ENCODE measurements at places on chromosomes 12 and 14.

GRCh38 chr12:26122681-26123481 lies 2.0 kb downstream of the BHLHE41 start:
- DNase-seq, result no peak

DNA sequence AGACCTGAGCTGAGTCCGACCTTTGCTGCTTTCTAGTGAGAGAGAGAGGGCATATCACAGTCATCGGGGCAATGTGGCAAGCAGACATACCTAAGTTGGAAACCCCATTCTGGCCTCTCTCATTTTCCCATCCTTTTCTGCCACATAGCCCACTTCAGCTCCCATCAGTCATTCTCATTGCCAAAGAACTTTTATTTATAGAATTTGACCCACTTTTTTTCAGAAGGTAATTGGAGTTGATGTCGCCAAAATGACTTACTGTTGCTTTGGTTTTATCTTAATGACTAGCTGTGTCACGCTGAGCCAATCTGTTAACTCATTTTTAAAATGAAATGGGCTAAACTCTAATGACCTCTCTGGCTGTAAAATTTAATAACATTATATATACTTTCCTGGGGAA lies 63.9 kb upstream of the RMST start:
- no peak for DNase-seq

- no peak for DNase-seq
Observed at GRCh38 chr14:31071151-31071550, 45.0 kb upstream of the STRN3 start.

DNA sequence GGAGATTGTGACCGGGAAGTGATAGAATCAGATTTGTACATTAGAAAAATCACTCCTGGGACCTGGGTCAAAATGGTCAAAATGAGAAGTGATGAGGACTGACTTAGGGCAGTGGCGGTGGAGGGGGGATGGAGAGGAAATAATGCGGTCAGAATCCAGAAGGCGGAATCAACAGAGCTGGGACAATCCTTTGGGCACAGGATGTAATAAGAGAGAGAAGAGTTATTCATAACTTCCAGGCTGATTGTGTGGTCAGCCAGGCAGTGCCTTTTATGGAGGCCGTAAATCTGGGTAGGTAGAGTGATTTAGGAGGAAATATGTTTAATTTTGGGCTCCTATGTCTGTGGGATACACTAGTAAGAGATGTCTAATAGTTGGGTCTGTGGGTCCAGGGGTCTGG lies 21.6 kb downstream of the FBXL14 start:
- DNase-seq, result no peak

DNA sequence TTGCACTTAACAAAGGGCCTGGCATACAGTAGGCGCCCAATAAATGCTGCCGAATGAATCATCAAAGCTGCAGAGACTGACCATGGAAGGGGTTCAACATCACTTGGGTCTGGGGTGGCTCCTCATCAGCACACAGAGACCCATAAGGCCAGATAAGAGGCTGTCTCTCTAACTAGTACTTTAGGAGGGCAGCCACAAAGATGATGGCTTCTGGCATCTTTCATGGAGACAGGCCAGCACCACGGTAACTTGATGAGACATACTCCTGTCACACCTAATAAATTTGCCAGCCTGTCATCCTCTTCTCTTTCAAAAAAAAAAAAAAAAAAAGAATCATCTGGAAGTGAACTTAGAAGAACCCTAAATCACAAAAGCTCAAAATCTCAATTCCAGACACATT lies 3.4 kb downstream of the PRIMA1 start:
- DNase-seq, result no peak

DNA sequence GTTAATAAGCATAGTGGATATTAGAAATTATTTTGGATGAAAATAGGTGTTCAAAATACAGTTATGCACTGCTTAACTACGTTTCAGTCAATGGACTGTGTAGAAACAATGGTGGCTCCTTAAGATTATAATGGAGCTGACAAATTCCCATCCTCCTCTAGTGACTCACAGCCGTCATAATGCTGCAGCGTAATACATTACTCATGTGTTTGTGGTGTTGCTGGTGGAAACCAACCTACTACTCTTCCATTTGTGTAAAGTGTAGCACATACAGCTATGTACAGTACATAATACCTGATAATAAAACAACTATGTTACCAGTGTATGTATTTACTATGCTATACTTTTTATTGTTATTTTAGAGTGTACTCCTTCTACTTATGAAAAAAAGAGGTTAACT lies 111.2 kb upstream of the TMCC3 start:
- no peak for DNase-seq

- no peak for DNase-seq
Observed at GRCh38 chr12:122835750-122836026, 431 bp downstream of the HIP1R start.

DNA sequence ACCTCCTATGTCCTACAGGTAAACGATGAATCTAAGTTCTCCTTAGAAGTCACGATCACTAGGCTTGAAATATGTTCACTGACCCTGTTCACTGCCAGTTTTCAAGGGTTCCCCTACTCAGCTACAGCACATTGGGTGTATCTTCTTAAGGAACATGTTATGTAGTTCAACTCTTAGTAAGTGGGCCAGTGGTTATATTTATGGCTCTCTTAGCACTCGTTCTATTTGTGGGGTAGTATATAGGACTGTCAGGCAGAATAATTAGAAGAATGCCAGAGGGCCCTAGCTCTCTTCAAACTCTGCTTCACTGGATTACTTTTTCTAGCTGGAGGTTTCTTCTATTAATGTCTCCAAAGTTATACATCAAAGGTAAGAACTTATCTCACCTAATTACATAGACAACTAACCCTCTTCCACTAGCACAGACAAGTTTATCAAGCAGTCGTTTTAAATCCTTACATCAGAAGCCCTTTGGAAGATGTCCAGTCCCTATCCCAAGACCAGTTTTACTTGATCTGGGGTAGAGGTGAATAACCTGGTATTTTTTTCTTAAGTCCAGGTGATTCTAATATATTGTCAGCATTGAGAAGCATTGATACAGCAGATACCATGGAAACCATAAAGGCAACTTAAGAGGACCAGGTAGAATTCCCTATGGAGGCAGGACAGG lies 39.6 kb downstream of the ZFYVE26 start:
- DNase-seq, result no peak

DNA sequence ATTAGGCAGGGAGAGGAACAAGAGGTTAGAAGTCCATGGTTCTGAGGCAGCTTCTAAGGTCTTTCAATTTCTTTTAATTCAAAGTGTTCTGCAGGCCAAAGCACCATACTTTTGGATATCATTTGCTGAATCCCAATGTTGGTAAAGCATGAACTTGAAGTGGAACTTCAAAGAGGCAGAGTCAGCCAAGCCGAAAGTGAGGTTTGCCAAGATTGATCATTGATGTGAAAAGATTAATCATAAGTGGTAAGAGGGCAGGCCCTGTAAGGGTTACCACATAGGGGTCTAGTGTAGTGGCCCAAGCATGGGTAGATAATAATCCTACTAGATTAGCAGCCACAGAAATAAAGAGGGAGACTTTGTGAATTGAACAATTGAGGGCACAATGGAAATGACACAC lies 191.7 kb upstream of the DIO2 start:
- no peak for DNase-seq

- DNase-seq, result no peak
Observed at GRCh38 chr12:52582971-52583456, 9.4 kb upstream of the KRT74 start.

GRCh38 chr14:70013271-70013873 lies 134.2 kb downstream of the SMOC1 start:
- no peak for DNase-seq

GRCh38 chr14:99194136-99194535 lies 77.9 kb downstream of the BCL11B start:
- DNase-seq, result no peak

DNA sequence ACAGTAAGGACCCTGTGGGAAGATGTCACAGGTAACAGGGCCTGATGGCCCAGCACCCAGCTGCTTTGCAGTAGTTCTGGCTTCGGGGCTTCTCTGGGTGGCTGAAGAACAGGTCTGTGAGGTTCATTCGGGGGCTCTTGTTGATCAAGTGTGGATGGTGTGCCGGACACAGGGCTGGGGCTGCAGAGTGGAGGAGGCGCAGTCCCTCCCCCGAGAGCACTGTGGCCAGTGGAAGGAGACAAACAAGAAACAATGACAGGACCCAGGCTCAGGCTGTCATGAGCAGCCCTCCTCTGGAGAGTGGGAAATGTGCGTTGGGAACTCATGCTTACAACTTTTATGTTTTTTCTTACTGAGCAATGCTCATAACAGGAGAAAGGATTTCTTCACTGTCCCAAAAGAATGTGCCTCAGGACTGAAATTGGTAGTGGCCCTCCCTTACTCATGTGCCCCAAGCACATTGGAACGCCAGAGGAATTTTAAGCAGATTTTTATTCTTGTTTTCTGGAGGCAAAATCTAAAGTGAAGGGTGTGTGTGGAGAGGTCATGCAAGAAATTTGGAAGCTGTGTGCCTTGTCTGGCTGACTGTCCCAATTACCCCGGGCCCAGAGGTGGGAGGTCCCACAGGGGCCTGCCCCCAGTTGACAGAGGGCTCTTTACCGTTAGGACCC lies 233.8 kb downstream of the CACNA1C start:
- no peak for DNase-seq

GRCh38 chr14:76109087-76109880 lies 42.4 kb upstream of the GPATCH2L start:
- DNase-seq, result no peak

DNA sequence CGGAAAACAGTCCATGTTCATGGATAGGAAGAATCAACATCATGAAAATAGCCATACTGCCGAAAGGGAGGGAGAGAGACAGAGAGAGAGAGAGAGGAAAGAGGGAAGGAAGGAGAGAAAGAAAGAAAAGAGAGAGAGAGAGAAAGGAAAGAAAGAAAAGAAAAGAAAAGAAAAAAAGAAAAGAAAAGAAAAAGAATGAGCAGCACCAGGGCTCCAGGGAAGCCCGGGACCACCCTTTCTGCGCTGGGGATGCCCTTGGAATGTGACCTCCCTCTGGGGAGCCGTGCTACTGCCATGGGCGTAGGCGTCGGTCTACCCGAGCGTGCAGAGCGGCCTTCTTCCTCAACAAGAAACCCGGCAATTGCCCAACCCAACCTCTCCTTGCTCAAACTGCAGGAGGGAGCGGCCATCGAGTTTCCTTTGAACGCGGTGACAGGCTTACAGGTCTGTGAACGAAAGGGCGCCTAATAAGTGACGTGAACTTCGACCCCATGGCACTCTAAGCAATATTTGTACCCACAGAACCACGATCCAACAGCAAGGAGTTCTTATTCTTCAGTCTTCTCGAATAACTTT lies 16.9 kb downstream of the OR6S1 start:
- DNase-seq, result no peak

GRCh38 chr14:37596790-37597472 lies 1.5 kb downstream of the TTC6 start:
- DNase-seq, result no peak

DNA sequence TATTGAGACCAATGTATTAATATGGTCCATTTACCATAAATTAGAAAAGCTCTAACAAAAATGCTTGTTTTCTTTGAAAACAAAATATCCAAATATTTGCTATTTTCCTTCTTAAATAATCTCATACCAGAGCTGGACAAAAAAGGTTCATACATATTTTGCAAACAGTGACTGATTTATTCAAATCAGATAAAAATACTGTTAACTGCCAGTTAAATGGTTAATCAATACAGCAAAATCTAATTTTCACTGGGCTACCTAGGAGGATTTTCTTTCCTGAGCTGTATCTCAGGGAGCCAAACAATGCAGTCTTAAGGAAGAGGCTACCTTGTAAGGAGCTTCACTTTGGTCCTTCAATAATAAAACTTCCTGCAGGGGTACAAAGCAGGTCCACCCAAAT lies 2.0 kb downstream of the FERMT2 start:
- DNase-seq, result no peak

DNA sequence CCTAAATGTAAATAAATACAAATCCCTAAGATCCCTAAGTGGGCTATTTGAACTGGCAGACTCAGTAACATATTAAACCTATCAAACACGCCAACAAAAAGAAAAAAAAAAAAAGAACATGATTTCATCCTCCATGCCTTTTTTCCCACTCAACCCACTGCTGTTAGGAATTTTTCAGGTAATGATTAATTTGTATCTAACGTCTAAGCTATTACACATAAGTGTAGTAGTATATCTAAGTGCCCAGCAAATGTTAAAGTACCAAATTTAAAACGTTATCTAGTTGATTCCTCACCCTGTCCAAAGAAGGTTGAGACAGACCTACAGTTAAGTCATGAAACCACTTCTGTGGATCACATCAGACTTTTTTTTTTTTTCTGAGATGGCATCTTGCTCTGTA lies 16.4 kb upstream of the ARID4A start:
- no peak for DNase-seq

DNA sequence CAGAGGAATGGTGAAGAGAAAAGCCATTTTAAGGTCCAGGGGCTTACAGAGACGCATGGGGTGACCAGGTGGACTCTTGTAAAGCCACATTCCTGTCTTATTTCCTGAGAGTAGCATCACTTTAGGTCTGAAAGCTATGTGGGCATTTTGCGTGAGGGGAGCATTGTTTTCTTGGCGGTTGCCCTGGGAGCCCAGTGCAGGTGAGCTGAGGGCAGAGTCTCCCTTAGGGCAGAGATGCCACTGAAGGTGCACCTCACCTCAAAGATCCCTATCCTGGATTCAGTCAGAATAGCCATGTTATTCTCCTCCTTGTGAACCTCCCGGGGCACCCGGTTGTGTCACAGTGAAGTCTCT lies 12.4 kb downstream of the GLRX5 start:
- DNase-seq, result no peak

- DNase-seq, result no peak
Observed at GRCh38 chr14:50107850-50108249, 8.5 kb downstream of the VCPKMT start.

GRCh38 chr12:72543777-72544467 lies 271.8 kb downstream of the TRHDE start:
- DNase-seq, result no peak

Data from D721Med (cell line).